ENCODE measurements at places on chromosomes 12 and 14. TPM values are rescaled to one million over a fixed set of nuclear protein-coding genes. Genes with fewer than 3 reads are reported as not detected.

DNA sequence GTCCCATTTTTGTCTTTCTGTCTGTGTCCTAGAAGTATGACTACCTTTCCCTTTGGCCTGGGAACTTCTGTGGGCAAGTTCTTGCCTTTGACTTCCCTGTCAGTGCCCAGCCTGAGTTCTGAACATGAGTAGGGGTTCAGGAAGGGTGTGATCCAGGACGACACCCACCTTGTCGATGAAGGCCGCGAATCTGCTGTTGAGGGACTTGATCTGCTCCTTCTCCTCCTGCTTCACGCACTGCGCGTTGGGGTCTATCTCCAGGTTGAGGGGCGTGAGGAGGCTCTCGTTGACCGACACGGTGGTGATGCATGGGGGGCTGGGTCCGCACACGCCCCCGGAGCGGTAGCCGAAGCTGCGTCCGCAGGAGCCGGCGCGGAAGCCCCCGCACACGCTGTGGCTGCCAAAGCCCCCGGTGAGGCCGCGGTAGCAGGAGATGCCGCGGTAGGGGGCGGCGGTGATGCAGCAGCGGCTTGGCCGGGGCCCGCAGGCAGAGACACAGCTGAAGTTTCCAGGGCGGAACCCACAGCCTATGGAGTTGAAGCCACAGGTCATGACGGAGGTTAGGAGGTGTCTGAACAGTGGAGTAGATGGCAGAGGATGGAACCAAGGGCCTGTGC is at the start of gene KRT83:
Gene KRT83, minus strand, starts transcription at position 615 of the 617 bp plus-strand sequence. Its CDS starts 63 bp downstream, at position 552.
- no peak within 1 kb of the TSS for H3K27ac ChIP-seq
- H3K4me1 ChIP-seq: no peaks in the 10 kb centered on the region
- no peaks in the 10 kb centered on the region for H3K36me3 ChIP-seq
- H3K4me3 ChIP-seq: no peak within 1 kb of the TSS
- no peak for DNase-seq

DNA sequence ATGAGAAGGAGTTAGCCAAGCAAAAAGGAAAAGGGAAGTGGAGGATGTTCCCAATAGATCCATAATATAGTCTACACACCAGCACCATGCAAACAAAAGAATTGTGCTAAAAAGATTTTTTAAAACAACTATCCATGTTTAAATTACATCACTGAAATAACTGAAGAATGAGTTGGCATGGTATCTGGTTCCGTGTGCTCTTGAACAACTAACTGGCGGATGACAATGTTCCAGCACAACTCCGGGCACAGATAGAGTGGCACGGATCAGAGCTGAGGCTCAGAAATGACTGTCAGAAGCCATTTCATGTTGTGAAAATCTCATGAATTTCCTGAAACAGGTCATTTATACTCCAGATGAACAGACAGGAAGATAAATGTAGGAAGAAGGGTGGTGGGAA is 153.1 kb downstream of the HMGA2 start:
- H3K27ac ChIP-seq: no peak overlapping the region
- no peaks in the 10 kb centered on the region for H3K4me1 ChIP-seq
- DNase-seq: no peak
- no peaks in the 10 kb centered on the region for H3K27me3 ChIP-seq
- H3K36me3 ChIP-seq: no peaks in the 10 kb centered on the region

- no peak for DNase-seq
- H3K27me3 ChIP-seq: no peaks in the 10 kb centered on the region
- H3K36me3 ChIP-seq: no peaks in the 10 kb centered on the region
- no peaks in the 10 kb centered on the region for H3K4me1 ChIP-seq
Observed at GRCh38 chr12:21429994-21430393, 7.5 kb upstream of the PYROXD1 start.

- H3K4me1 ChIP-seq: peaks cover 79% of the 10 kb centered on the region
- H3K36me3 ChIP-seq: no peaks in the 10 kb centered on the region
- DNase-seq: no peak
Observed at GRCh38 chr14:95523051-95523814, 6.8 kb upstream of the SYNE3 start.

GRCh38 chr12:49559011-49559675 is 8.8 kb downstream of the MCRS1 start:
- H3K4me1 ChIP-seq: no peaks in the 10 kb centered on the region
- H3K4me3 ChIP-seq: no peak overlapping the region
- H3K27ac ChIP-seq: no peak overlapping the region
- H3K36me3 ChIP-seq: peaks cover 83% of the 10 kb centered on the region

GRCh38 chr14:77837926-77838325 is 38.0 kb downstream of the ADCK1 start:
- H3K27me3 ChIP-seq: no peaks in the 10 kb centered on the region
- H3K27ac ChIP-seq: no peak overlapping the region
- H3K36me3 ChIP-seq: no peaks in the 10 kb centered on the region
- no peak overlapping the region for H3K4me3 ChIP-seq
- DNase-seq: no peak

GRCh38 chr12:89064780-89065179 is 287.5 kb downstream of the DUSP6 start:
- no peaks in the 10 kb centered on the region for H3K4me1 ChIP-seq
- DNase-seq: no peak
- H3K27me3 ChIP-seq: no peaks in the 10 kb centered on the region
- no peak overlapping the region for H3K27ac ChIP-seq
- H3K36me3 ChIP-seq: no peaks in the 10 kb centered on the region

GRCh38 chr12:26032290-26032689 is 73.8 kb downstream of the RASSF8 start:
- H3K27me3 ChIP-seq: no peaks in the 10 kb centered on the region
- no peak overlapping the region for H3K4me3 ChIP-seq
- H3K4me1 ChIP-seq: peaks cover 14% of the 10 kb centered on the region
- no peak overlapping the region for H3K27ac ChIP-seq
- no peaks in the 10 kb centered on the region for H3K36me3 ChIP-seq

GRCh38 chr14:105439179-105439578 is 19.6 kb downstream of the MTA1 start:
- peaks cover 3% of the 10 kb centered on the region for H3K4me1 ChIP-seq
- H3K4me3 ChIP-seq: no peak overlapping the region
- peaks cover 4% of the 10 kb centered on the region for H3K36me3 ChIP-seq

SLCO1C1 gene
- 0.30 TPM for total RNA-seq
